ENCODE measurements at places on chromosomes 5 and 9.

DNA sequence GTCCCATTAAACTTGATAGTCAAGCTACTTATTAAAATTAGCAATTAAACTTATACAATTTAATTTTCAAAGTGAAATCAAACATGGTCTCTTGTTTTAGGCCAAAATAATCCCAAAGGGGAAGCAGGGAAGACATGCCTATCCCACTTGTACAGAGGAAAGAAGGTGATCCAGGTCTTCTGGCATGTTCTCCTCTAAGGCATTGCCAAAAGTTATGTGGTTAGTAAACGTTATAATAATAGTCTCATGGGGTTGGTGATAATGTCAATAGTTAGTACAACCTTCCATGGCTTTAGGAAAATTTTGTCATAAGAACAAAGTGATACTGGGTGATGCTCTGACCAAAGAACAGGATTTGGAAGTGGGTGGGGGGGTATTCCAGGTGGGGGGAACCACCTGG is 52.8 kb downstream of the ROR2 start:
- no peak for DNase-seq

GRCh38 chr5:145056800-145057199 is 778.3 kb downstream of the PRELID2 start:
- peak; percentile 25 for DNase-seq

DNA sequence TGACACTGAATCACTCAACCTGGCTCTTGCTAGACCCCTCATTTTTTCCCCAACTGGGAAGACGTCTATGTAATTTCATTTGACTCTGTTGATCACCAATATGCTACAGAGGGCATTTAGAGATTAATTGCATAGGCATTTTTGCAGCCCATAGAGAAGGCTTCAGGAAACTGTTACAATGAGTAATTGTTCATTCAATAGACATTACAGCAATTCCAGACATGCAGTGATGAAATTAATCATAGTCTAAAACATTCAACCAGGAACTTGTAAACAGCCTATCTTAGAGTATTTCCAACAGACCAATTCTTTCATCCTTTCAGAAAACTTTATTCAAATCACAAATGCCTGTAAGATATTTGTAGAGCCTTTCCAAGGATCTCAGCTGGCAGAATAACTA is 122.3 kb downstream of the MARCHF11 start:
- DNase-seq, result no peak

- no peak for DNase-seq
Observed at GRCh38 chr5:159522841-159523240, 192.6 kb upstream of the IL12B start.

- DNase-seq, result no peak
Observed at GRCh38 chr9:82457891-82458290, 469.3 kb downstream of the SPATA31D1 start.
